AG04450 (cell line): ENCODE measurements at places on chromosomes 4 and X.

GRCh38 chr4:74244049-74244448 is 64.2 kb upstream of the EPGN start:
- no peak for DNase-seq

DNA sequence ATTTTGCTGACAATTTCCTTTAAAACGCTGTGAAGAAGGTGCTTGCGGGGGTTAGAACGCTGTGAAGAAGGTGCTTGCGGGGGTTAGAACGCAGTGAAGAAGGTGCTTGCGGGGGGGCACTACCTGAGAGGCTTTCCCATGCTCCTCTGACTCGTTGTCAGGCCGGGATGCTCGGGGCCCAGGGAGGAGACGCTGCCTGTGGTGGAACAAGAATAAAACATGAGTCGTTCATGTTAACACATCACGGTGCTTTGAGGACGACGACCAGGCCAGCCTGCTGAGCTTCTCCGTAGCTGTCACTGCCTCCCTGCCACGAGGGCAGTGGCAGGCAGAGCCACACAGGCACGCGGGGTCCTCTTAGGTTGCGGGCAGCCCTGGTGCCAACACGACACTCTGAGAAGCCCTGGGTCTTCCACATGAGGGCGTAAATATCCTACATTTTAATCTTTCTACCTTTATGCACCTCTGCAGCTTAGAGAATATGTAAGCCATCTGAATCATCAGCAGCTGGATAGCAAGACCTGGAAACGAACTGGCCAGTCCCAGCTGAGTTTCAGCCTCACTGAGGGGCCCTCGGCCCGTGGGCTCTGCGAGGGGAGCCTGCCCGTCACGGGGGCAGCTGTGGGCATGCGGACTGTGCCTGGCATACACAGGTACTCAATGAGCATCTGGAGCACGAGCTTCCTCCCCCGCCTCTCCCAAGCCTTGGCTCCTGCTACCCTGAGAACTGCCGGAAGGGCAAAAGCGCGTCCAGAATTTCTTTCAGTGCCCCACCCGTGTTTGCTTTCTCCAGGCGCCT is 47.0 kb downstream of the FGFRL1 start:
- DNase-seq: no peak

- no peak for DNase-seq
Observed at GRCh38 chr4:158754385-158755180, 14.2 kb upstream of the FNIP2 start.

GRCh38 chrX:19990556-19991349 is at the start of gene BCLAF3:
TSS of gene BCLAF3 (minus strand) at chrX:19991061. CDS start at chrX:19970264, 20,797 bp downstream.
- peak; percentile 55 for DNase-seq

- no peak for DNase-seq
Observed at GRCh38 chr4:159349332-159349731, 246.5 kb downstream of the RAPGEF2 start.

DNA sequence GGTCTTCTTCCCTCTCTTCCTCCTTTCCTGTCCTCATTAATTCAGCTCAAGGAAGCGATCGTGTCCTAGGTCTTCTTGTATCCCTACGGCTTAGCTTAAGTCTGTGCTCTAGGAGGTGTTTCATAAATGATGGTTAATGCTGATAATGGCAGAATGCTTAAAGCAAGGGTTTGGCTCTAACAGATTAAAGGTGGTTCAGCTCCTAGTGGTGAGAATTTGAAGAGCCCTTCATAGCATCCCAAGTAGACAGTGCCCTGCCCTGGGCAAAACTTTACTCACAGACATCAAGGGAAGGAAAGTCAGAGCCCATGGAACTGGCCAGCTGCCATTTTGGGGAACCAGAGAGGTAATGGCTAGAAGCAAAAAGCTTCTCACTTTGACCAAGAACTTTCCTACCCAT is 47.0 kb upstream of the PGRMC1 start:
- no peak for DNase-seq

DNA sequence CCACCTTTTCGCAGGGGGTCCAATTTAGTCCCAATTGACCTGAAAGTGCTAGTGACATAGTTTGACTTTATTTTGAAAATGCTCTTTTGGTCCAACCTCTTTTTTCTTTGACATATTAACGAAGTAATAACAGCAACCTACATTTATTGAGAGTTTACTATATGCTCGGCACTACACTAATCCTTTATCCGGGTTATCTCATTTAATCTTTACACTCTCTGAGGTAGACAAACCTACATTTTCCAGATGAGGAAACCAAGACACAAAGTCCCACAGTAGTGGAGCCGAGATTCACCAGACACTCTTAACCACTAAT is 307 bp upstream of the ATRX start:
- DNase-seq: no peak

- no peak for DNase-seq
Observed at GRCh38 chr4:132504438-132504837, 644.7 kb upstream of the PCDH10 start.

DNA sequence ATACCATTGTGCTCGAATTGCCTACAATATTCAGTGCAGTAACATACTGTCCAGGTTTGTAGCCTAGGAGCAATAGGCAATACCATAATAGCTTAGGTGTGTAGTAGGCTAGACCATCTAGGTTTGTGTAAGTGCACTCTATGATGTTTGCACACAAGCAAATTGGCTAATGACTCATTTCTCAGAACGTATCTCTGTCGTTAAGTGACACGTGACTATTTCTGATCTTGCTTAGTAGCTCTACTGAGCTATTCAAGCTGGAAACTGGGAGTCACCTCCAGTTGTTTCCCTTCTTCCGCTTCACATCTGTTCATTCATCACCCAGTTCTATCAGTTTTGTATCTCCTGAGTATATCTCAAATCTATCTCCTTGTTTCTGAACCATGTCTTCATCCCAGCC is 86.1 kb downstream of the HNRNPD start:
- no peak for DNase-seq

GRCh38 chr4:94932366-94932765 is 174.6 kb downstream of the BMPR1B start:
- no peak for DNase-seq

DNA sequence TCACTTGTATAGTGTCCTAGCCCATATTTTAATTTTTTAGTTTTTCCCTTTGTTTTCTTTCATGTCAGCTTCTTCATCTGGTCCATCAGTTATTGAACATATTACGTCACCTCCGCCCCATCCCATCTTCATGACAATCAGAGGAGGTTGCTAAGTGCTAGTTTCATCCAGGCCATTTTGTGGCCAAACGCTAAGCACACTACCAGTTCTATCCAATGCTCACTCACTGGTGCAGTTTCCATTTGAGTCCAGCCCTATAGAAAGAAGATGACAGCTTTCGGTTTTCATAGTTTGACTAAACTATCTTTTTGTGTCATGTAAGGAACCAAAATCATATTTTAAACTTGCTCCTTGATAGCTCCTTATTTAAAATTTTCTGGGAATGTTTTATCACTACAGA is 304.2 kb downstream of the TENM3 start:
- DNase-seq: no peak

DNA sequence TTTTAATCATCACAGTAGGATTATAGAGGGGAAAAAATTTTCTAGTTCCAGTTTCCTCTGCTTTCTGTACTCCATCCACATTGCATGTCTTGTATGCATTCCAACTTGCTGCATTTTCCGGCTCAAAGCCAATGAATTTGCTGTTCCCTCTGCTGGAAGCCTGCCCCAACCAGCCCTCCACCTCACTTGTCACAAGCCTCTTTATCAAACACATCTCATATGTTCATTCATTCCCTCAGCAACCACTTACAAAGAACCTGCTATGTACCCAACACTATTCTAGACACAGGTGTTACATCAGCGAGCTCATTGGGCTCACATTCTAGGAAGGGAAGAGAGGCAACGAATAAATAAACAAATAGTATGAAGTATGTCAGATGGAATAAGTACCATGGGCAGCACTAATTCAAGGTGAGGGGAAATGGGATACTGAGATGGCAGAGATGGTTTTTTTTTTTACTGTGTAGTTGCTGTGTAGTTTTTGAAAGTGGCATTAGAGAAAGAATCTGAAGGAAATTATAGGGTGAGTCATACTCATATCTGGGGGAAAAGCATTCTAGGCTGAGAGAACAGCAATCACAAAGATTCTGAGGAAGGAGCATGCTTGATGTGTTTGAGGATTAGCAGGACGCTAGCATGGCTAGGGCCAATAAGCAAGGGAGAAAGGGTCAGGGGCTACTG is 332.5 kb downstream of the PDGFC start:
- peak; percentile 8 for DNase-seq

DNA sequence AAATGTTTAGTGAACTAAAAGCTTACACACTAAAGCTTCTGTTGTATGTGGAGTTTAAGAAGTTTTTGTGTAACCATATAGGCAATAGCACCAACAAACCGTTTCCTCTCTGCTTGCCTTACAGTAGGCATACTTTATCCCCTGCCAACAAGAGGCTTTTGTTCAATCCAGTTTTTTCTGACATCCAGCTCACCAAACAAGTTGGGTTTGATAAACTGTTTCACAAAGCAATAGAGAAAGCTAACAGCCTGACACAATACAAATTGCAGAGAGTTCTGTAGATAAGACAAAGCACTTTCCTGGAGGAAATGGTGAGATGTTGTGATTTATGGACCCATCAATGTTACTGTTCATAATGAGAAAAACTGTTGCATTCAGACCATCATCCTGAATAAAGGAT is 53.8 kb downstream of the PACRGL start:
- DNase-seq: no peak

- DNase-seq: no peak
Observed at GRCh38 chr4:44791831-44792230, 65.5 kb upstream of the GNPDA2 start.

GRCh38 chr4:7199129-7199725 is 6.9 kb downstream of the SORCS2 start:
- no peak for DNase-seq

GRCh38 chrX:129769467-129770154 is 10.1 kb upstream of the SASH3 start:
- DNase-seq: no peak

- no peak for DNase-seq
Observed at GRCh38 chr4:54783402-54784110, 125.8 kb downstream of the KIT start.

DNA sequence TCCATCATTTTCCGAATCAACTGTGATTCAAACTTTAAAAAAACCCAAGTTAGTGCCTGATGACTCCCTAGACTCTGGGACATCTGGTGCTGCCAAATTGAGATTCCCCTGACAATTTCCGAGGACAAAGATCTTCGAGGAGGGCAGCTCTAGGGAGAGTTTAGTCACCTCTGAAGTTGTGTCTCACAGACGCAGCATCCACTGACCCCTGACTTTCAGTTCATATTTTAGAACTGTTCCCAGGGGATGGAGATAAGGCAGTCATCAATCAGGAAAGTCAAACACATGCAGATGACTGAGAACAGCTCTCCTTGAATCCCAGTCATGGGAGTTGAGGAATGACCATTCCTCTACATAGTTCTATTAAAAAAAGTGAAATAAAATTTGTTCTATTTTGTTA is 643.9 kb downstream of the TRIML1 start:
- no peak for DNase-seq

GRCh38 chrX:150926304-150926703 is 27.8 kb upstream of the CD99L2 start:
- DNase-seq: no peak

DNA sequence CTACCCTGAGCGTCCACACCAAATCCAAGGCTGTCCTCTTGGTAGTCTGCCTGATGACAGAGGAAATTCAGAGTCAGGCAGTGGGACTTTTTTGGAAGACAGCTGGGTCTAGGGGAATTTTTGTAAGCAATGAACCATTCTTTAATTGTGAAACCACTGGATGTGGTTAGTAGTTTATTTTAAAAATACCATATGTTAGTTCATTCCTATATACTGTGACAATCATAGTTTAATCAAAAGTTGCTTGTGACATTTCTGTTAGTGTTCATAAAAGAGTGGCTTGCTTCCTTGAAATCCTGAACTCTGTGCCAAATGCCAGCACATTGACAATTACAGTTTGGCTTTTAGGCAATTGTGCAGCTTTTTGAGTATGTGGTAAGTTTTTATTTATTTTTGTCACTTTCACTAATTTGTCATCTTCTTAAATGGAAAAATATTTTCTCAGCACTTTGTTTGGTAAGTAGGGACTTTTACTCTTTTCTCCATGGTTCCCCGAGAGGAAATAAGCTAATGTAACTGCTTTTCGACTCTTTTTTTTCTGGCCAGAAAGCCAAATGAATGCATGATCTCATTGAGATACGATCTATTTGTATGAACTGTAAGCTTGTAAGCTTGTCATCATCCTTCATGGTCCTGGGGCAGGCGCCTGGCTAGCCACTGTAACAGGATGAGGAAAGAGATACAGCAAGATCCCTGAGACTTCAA is 72.6 kb upstream of the SLC4A4 start:
- peak; percentile 63 for DNase-seq

- DNase-seq: no peak
Observed at GRCh38 chrX:43963726-43964125, 9.5 kb downstream of the NDP start.

DNA sequence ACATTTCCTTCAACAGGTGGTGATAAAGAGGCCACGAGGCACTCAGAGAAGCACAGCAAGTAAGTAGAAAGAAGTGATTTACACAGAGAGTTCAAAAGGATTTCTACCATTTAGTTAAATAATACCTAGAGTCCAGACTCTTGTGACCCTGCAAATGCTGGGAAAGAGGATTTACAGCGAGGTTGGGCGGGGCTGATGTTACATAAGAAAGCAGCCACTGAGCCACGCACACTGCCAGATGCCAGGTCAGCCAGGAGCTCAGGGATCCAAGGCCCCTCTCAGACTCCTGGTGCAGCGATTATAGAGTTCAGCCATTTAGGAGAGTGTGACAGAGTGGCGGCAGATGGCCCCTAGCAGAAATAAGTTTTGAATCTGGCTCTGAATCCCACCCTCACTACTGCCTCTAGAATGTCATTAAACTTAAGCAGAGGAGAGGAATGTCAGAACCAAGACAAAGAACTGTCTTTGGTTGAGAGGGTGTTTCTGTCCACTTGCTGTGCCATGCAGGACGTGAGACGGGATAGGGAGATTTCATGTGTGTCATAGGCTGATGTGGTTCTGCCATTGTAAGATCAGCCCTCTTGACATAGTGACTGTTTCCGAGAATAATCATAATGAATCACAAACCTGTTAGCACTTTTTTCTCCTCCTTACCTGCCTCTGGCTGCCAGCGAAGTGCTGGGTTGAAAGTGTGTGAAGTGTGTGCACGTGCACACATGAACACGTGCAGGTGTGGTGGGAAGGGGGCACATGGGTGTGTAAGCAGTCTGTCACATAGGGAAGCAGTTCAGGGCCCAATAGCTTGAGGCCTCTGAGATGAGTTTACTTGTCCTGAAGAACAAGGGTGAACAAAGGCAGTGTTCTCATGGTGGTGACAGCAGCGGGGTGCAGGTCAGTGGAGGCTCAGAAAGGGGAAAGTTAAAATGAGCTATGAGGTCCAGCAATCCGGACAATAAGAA is 50.1 kb downstream of the MFAP3L start:
- no peak for DNase-seq

- DNase-seq: no peak
Observed at GRCh38 chr4:47209833-47210232, 178.5 kb downstream of the GABRB1 start.

- no peak for DNase-seq
Observed at GRCh38 chr4:163493643-163494359, 689 bp upstream of the TMA16 start.

GRCh38 chrX:91414713-91415112 is 19.9 kb upstream of the PABPC5 start:
- no peak for DNase-seq

- DNase-seq: no peak
Observed at GRCh38 chrX:110212299-110212698, 105.6 kb downstream of the AMMECR1 start.

GRCh38 chr4:153643406-153644383 is 40.4 kb upstream of the TLR2 start:
- no peak for DNase-seq

GRCh38 chr4:169398316-169398715 is 127.6 kb upstream of the SH3RF1 start:
- DNase-seq: peak; percentile 38

GRCh38 chr4:72567821-72568675 is 973 bp downstream of the ADAMTS3 start:
- DNase-seq: peak; percentile 44
